ENCODE measurements at places on chromosomes 1 and 21. TPM values are rescaled to one million over a fixed set of nuclear protein-coding genes. Genes with fewer than 3 reads are reported as not detected.

TPM3 gene
- total RNA-seq = 443 TPM

CYP4B1 gene
- not detected for total RNA-seq

BSND gene
- not detected for total RNA-seq

F11R gene
- total RNA-seq = 52.6 TPM

S100A5 gene
- 0.70 TPM for total RNA-seq

CFHR5 gene
- total RNA-seq = not detected

DCDC2B gene
- not detected for total RNA-seq

MPL gene
- total RNA-seq = not detected

PARK7 gene
- 333 TPM for total RNA-seq

LACTBL1 gene
- total RNA-seq = not detected

CFHR1 gene
- total RNA-seq = not detected

CITED4 gene
- 62.6 TPM for total RNA-seq

XKR8 gene
- 3.8 TPM for total RNA-seq

VWA5B1 gene
- not detected for total RNA-seq

All from A549 treated with CpdA at 1 μM for 4 hours (cell line).